Left lobe of liver (tissue), 2 donors: ENCODE measurements at places on chromosomes 3 and 15. TPM values are rescaled to one million over a fixed set of nuclear protein-coding genes. Genes with fewer than 3 reads are reported as not detected.

The FEZF2 gene
- not detected for total RNA-seq

- DNase-seq, result no peak
Measured at GRCh38 chr15:81113861-81114291, 20.2 kb upstream of the CFAP161 start.

DNA sequence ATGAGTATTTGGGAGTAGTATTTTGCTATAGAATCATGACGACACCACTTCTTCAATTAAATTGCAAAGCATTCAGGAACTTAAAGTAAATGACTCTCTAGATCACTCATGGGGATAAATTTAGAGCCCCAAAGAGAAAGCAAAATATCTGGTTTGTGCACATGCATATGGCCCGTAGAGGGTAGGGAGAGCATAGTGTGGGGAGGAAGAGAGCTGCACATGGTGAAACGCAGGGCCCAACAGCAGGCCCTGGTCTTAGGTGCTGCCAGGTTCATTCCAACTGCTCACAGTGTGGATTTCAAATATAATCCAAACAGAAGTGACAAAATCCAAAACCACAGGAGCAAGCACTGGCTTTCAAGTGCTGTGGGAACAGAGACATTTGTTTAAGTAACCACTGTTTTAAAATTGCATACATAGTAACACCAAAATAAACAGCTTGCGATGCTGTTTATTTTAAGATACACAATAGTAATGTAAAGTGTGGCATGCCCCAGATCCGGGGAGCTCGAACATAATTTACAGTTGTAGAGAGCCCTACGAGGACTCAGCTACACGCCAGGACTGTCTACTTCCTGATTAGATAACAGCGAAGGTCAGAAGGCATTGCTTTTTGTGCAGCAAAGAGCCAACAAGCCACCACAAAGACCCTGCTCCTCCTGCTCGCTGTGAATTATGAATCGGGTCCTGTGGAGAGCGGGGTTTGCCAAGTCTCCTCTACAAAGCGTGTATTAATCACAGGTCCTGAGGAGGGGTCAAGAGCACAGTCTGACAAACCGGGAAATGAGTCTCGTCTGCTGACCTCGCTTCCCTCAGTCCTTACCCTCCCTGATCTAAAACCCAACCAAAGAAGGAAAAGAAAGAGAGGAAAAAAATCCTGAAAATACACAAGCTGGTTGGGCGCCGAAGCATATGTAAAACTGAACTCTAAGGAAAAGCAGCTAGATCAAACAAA, 80.6 kb downstream of the MEIS2 start:
- no peak for DNase-seq

- no peak for DNase-seq
Measured at GRCh38 chr3:47849186-47849698, 46.3 kb downstream of the DHX30 start.

The KBTBD13 gene
- not detected for total RNA-seq

The SGO1 gene
- 0.63 TPM for total RNA-seq

GRCh38 chr3:23450806-23451205, 247.7 kb downstream of the UBE2E2 start:
- no peak for DNase-seq

The GPR87 gene
- not detected for total RNA-seq

DNA sequence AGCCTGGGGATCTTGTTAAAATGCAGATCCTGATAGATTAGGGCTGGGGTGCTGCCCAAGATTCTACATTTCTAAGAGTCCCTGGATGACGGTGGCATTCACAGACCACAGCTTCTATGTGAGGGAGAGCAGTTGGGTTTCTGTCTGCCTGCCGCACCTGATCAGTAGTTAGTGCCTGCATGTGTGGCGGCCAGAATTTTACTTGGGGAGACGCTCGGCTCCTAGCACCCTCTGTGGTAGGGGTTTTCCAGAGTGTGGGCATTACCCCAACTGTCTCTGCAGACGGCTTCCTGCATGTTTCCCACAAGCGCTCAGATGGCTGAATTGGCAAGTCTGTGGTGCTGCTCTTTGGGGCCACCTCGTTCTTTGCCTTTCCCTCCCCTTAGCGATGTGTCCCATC, 8.3 kb downstream of the GHRL start:
- no peak for DNase-seq

The PLXNB1 gene
- 142 TPM for total RNA-seq

DNA sequence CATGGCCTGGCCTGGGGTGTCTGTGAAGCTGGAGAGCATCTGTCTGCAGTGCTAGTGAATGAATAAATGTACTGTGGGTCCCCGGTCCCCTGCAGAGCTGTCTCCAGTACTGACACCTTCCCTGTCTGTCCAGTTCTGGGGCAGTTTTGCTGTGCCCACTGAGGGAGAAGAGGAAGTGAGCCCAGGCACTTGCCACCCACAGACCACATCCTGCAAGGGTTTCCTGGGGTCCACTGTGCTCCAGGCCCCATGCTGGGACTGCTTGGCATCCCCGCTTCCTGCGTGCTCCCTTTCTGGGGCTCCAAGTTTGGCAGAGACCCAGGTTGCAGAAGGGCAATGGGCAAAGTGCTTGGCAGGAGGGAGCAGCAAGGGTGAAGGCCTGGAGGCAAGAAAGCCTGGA, 4.9 kb upstream of the SLC6A6 start:
- DNase-seq, result no peak

The GRM7 gene
- 0.08 TPM for total RNA-seq

DNA sequence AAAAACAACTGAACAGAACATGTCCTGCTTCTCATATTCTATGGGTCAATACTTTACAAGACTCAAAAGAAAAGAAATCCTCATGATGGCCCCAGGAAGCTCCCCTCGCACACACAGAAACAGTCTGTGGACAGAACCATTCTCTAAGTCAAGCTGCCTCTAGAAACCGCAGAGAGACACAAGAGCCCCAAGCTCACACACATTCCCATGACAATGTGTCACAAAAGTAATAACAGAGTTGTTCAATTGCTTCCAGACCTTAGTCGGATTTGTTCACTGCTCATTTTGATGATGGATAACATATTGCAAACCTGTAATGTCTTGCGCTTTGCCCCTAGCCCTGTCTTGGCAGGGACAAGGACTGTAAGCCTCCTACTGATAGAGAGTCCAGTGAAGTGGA, 60.9 kb downstream of the UMPS start:
- no peak for DNase-seq

DNA sequence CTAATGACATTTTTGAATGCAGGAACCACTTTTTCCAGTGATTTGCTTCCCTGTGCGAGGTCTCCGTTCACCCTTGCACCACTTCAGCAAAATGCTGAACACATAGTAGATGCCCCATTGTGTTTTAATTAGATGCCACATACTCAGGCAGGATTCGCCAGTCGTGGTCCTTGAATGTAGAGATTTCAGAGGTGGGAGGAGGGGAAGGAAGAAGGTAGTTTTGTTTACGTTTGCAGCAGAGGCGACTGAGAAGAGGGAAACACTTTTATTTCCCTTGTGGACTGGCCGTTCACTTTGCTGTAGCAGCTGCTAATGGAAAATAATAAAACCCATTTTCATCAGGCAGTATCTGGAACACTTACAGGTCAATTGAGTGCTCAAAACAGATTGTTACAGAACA, 262.8 kb upstream of the TBL1XR1 start:
- DNase-seq, result no peak
